Left renal cortex interstitium (tissue), 4 donors: ENCODE measurements at places on chromosomes 16 and 17.

DNA sequence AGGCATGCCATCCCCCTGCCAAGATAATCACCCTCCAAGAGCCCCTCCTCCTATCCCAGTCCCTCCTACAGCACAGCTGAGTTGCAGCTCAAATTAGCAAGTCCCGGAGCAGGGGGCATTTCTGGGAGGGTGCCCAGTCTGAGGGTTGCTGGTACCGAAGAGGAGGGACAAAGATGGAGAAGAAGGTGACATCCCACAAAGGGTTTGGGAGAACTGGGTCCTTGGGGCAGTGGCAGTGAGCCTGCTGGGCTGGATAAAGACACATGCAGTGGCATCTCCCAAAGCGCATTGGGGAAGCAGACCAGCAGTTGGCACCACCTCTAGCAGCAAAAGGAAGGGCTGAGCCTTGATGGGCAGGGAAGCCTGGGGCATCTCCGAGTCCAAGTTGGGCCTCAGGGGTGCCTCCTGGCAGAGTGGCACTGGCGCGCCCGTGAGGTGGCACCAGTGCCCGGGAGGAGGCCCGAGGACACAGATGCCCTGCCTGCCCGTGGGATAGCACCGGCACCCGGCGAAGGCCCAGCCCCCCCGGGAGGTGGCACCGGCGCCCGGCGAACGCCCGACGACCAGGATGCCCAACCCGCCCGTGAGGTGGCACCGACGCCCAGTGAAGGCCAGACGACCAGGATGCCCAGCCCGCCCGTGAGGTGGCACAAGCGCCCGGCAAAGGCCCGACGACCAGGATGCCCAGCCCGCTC, 622 bp downstream of the TOM1L2 start:
- DNase-seq: no peak

GRCh38 chr16:7744546-7745264, 412.1 kb downstream of the RBFOX1 start:
- DNase-seq: no peak

GRCh38 chr17:7910711-7911110, 5.4 kb downstream of the RNF227 start:
- DNase-seq: no peak

DNA sequence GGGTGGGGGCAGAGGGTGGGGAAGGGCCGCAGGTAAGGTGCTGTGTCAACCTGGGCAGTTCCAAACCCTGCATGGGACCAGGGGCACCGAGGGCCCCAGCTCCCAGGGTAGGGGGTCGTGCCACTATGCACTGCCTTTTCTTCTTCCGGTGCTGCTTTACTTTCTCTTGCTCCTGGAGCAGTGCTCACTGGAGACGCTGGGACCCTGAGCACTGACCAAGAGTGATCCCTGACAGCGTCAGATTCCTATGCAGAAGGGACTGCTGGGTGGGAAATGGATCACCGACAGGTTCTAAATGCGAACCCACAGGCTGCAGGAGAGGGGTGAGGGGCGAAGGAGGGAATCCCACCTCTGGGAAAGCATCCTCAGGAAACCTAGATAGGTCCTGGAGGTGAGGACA, 470.1 kb downstream of the SOX9 start:
- no peak for DNase-seq

DNA sequence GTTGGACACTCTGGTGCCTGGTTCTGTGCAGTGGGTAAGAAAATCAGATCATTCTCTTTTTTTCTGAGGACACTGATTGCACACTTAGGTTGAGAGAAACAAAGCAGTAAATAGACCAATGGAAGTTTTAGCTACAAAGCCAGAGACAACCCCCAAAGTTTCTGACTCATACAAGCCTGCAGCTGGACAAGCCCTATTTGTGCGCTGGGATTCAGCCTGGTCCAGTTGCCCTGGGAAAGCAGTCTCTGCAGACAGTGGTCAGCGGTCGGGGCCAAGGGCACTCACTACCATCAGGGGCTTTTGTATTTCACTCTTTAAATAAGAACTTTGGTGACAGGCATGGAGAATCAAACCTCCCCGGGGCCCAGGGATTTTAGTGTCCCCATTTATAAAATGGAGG, 6.0 kb upstream of the RHBDL3 start:
- no peak for DNase-seq

GRCh38 chr16:55379371-55379770, 55.4 kb downstream of the IRX6 start:
- DNase-seq: no peak

- DNase-seq: no peak
These were observed 486.4 kb upstream of the KIF2B start for GRCh38 chr17:53336281-53336680.

DNA sequence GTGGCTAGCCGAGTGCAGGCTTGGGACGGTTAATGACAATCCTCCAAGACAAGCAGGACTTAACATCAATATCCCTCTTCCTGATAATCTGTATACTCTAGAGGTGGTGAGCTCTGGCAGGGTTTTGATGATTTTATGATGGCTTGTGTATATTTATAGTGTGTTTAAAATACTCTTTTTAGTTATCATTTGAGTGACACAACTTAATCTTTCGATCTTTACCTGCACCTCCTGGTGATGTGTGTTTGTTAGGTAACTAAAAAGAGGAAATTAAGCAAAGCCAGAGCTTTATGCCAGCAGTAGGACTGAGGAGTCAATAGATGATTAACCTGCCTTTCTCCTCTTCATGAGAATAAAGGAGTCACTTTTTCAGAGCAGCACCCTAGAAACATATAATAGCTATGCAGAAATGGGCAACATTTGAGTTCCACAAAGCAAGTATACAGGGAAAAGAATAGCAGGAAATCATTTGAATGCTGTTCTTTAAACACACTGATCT, 210.5 kb downstream of the IRX3 start:
- no peak for DNase-seq

GRCh38 chr17:12445331-12445730, 220.4 kb upstream of the MYOCD start:
- DNase-seq: no peak

DNA sequence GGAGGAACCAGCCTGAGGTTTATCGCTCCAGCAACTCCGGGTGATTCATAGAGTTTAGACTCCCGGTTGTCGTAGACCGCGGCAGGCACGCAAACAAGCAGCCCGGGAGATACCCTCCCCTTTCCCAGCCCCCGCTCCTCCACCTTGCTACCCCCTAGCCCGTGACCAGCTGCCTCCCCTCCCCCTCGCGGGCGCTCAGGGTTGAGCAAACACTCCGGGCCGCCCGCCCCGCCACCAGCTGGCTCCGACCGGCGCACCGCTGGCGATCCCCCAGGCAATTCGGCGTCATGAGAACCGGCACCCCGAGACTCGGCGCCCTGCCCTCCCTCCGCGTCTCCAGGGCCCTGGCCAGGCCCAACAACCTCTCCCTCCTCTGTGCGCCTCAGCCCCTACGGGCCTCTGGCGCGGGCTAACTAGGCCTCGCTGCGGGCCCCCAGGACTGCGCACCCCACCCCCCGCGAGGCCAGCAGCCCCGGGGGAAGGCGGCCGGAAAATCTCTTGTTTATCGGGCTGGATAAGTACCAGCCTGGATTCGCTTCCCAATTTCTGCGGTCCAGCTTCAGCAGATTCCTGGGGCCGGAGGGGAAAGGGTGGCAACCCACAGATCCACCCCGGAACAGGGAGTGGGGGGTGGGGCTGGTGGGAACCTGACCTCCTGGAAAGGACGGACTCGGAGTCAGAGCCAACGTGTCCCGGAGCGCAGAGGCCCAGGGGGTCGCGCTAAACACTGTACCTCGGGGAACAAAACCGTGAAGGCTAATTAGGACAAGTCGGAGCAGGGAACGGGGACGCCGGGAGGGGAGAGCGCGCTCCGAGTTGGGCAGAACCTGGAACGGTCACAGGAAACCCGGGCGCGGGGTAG, 951 bp upstream of the GPRC5C start:
- DNase-seq: peak; percentile 79

- DNase-seq: no peak
These were observed 12.2 kb downstream of the BANP start for GRCh38 chr16:87963400-87963799.

DNA sequence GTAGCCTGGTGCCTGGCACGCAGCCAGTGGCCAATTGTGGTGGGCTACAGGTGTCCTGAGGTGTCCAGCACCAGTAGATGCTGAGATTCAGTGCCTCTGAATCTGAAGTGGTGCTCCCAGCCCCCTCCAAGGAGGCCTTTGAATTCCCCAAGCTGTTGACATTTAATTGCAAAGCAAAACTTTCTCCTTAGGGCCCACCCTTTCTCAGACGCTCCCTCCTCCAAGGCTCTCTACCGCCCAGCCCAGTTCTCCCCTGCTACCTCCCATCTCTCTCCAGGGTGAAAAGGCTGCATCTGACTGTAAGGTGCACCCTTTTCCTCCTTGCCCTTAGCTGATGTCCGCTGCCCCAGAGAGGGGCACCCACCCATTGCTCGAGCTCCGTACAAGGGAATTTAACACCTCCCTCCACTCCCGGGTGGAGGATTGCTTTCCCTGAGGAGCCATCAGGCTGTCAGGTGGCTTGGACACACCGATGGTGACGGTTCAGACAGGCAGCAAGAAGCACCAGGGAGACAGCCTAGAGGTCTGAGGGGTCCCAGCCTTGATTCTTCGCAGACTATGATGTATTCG, 1.7 kb downstream of the BEAN1 start:
- no peak for DNase-seq

- DNase-seq: no peak
These were observed 115.7 kb upstream of the PMFBP1 start for GRCh38 chr16:72287649-72288048.

DNA sequence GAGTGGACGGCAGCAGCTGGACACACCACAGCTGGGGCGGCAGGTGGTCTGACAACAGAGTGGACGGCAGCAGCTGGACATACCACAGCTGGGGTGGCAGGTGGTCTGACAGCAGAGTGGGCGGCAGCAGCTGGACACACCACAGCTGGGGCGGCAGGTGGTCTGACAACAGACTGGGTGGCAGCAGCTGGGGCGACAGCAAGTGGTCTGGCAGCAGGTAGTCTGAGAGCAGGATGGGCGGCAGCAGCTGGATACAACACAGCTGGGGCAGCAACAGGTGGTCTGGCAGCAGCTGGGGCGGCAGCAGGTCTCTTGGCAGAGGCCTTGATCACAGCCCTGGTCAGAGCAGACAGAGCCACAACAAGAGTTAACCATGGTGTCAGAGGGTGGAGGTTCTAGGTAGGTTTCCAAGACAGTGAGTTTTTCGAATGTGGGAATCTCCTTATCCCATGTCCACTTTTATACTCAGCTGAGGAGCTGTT, at the start of gene KRTAP4-1:
Gene KRTAP4-1 (minus strand): TSS at position 432 of the 482 bp plus-strand sequence. CDS start 57 bp downstream, at position 375.
- DNase-seq: no peak

- no peak for DNase-seq
These were observed 51.6 kb downstream of the PRKCA start for GRCh38 chr17:66353937-66354401.

GRCh38 chr17:58176200-58176599, 9.4 kb downstream of the OR4D2 start:
- DNase-seq: no peak

GRCh38 chr17:41340934-41341861, 9.4 kb downstream of the KRT33A start:
- no peak for DNase-seq

DNA sequence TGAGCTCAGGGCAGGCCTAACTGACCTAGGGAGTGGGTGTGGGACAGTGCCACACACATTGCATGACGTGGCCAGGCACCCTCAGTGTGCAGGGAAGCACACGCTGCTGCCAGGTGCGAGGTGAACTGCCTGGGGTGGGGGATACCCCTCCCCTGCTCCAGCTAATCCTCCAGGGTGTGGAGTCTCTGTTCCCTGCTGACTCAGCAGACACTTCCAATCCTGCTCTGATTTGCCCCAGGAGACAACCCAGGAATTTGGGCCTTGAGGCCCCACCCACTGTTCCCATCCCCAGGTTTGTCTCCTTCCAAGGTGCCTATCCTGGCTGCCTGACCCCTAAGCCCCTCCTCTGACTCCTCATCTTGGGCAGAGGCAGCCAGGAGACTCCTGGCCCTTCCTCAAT, 10.7 kb downstream of the DLX3 start:
- DNase-seq: no peak

GRCh38 chr16:12455287-12455798, 348.3 kb downstream of the CPPED1 start:
- DNase-seq: no peak

DNA sequence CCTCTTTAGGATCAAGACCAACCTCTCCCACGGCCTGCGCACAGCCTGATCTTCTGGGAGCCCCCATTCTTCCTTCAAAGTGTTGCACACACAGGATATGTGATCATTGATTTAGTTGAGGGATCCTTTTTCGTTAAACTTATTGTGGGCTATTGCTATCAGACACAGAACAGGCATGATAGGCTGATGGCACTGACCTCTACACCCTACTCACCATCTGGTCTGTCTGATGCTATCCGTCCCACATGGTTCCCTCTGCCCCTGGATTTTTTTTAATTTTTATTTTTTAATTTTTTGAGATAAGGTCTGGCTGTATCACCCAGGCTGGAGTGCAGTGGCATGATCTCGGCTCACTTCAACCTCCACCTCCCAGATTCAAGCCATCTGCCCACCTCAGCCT, 19.2 kb upstream of the LITAF start:
- no peak for DNase-seq

GRCh38 chr17:15398736-15399331, 57.4 kb upstream of the TEKT3 start:
- DNase-seq: no peak

- DNase-seq: no peak
These were observed 49.4 kb downstream of the SLC39A11 start for GRCh38 chr17:73042809-73043685.

DNA sequence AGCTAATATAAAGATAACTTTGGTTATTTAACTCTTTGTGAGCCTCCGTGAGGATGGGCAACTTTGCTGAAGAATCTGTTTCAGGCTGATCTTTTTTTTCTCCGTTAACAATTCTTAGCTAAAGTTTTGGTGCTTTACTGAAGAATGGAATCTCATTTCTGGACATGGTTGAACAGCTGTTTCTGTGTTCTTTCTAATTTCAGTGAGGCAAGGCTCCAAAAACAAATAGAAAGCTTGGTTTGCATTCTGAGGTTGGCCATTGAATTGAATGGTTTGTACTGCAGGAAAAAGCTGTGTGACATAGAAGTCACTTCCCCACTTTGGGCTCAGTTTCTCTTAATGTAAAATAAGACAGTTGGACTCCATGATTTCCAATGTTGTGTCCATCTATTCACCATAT, 22.3 kb upstream of the HLF start:
- DNase-seq: no peak

GRCh38 chr17:68035131-68035522, 408 bp upstream of the KPNA2 start:
- DNase-seq: no peak

GRCh38 chr17:77529328-77529650, 388.5 kb downstream of the SEC14L1 start:
- no peak for DNase-seq

DNA sequence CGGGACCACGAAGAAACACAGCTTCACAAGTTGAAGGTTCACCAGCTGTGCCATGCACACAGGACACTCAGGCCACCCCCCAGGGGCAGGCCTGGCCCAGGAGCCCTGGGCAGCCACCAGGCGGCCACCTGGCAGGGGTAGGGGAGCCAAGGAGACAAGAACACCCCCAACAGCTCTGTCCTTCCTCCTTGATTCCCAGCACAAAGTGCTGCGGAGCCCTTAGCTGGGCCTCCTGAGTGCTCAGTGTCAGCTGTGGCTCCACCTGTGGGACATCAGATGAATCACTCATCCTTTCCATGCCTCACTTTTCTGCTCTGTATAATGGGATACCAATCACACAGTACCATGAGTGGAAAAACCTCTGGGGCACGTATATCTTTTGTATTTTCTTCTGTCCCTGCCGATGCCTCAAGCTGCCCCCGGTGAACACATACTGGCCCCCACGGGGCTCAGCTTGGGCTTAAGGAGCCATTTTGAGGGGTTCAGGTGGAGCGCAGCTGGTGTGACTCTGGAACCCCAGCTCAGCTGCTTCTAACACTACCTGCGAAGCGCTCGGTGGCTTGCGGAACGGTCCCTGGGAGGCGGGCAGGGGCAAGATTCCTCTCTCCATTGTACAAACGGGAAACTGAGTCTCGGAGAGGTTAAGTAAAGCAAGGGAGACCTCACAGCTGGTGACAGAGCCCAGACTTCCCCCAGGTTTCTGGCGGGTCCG, 12.0 kb downstream of the GALK1 start:
- DNase-seq: no peak
